ENCODE measurements at places on chromosomes 4 and X.

GRCh38 chrX:38831949-38832348 lies 30.7 kb downstream of the MID1IP1 start:
- DNase-seq = no peak

- DNase-seq = no peak
Observed at GRCh38 chr4:56058555-56058954, 109.8 kb downstream of the CEP135 start.

DNA sequence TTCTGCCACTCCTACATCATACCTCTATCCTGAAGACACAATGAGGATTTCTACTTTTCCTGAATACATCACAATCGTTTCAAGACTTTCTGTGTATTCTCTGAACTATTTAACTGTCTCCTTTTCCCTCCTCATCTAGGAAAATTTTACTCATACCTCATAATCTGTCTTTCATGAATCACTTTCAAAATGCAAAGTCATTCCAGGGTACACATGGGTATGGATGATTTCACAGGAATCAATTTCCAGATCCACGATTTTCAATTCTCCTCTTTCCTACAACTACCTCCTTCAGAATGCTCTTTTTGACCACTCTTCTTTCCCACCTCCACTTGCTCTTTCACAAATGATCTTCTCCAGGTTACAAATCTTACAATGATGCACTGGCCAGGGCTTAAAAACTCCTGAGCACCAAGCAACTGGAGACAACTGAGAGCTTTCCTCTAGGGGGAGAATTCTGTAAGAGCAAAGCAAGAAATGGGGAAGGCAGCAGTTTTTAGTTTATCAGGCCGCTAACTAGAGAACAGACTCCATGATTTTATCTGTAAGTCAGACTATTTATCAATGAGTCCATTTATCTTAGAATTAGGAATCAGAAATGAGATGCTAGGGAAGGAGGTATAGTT lies 116.4 kb downstream of the PPP3CA start:
- no peak for DNase-seq

GRCh38 chr4:45188501-45188900 lies 462.1 kb upstream of the GNPDA2 start:
- no peak for DNase-seq

- no peak for DNase-seq
Observed at GRCh38 chr4:109803924-109804571, 2.2 kb upstream of the CFI start.

GRCh38 chr4:143083756-143084472 lies 100.8 kb upstream of the USP38 start:
- no peak for DNase-seq

- no peak for DNase-seq
Observed at GRCh38 chr4:1116838-1117237, 3.5 kb upstream of the RNF212 start.

- no peak for DNase-seq
Observed at GRCh38 chr4:38129460-38130227, 169.4 kb downstream of the PTTG2 start.

DNA sequence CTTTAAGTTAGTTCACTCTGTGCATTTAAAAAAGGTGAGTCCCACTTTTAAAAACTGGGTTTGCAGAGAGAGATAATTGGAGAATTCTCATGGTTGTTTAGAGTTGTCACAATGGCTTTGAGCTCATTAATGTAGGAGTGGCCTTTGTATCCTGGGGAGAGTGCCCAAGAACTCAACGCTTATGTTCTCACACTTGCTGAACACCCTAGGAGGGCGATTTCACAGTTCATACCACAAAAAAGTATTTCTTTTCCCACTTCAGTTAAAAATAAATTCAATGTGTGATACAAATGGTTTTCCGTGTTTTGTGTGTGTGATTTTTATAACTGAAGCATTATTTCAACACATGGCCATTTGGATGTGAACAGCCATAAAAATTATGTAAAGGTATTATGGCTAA lies 8.4 kb downstream of the EMCN start:
- DNase-seq = no peak

GRCh38 chr4:184439856-184440594 lies 34.3 kb downstream of the IRF2 start:
- DNase-seq = no peak

- no peak for DNase-seq
Observed at GRCh38 chrX:40109288-40110008, 11.7 kb upstream of the BCOR start.

DNA sequence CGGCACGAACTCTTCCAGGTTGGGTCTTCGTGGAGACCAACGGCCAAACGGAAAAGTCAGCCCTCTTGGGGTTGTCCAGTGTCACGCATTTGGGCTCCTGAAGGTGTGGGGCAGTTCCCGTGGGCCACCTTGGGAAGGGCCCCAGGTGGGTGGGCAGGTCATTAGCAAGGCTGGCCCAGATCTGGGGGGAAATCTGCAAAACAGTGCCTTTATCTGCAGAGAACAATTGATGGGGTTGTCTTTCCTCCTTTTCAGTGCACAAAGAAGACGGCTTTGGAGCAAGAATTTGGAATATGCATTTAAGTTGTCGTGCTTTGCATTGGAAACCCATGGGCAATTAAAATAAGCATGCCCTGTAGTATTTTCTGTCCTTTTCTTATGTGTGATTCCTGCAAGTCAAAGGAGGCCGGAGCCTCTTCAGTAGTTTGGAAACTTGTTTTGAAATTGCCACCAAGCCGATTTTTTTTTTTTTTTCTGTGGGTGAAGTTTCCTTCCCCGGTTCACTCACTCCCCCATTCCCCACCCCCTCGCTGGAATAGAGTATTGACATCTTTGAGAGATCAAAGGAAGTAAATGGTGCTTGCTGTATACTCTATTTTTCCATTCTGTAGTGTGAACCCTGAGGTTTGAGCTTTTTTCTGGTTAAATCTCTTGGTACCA lies 9.8 kb downstream of the ZIC3 start:
- DNase-seq = no peak

- DNase-seq = no peak
Observed at GRCh38 chrX:153560000-153560399, 38.9 kb downstream of the CCNQ start.

- no peak for DNase-seq
Observed at GRCh38 chrX:46814966-46815365, 21.9 kb upstream of the RP2 start.

- no peak for DNase-seq
Observed at GRCh38 chrX:146707781-146708180, 101.8 kb upstream of the CXorf51B start.

DNA sequence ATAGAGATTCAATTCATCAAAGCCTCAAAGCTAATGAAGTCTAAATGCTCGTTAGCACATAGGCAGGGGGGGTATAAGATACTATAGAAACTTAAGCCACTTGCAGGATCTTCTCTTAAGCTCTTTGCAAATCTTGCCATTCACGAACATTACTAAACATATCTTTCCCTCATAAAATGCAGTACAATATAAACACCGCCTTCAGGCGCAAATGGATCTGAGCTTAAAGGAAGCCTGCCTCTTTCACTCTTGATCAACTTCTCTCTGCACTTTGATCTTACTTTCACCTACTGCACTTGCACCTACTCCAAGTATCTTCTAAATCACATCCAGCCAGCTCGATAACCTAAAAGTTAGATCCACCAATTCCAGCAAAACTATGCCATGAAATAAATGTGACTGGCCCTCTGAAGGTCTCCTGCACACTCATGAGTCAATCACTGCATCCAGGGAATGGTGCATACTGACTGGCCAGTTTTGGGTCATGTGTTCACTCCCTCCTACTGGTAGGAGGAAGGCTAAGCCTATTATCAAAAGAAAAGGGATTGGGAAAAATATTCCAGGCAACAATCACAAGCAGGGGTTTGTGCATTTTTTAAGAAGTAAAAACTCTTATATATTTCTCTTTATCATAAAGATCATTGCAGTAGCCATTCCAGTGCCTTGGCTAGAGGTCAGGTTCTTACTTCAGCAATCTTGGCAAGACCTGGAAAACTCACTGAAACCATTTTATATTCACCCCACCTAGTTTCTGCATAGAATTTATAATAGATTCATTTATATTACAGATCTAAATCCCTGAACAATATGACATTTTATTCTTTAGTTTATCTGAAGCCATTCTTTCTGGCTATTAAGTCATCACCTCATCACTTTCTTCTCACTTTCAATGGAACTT lies 222.0 kb downstream of the PPP3CA start:
- no peak for DNase-seq

DNA sequence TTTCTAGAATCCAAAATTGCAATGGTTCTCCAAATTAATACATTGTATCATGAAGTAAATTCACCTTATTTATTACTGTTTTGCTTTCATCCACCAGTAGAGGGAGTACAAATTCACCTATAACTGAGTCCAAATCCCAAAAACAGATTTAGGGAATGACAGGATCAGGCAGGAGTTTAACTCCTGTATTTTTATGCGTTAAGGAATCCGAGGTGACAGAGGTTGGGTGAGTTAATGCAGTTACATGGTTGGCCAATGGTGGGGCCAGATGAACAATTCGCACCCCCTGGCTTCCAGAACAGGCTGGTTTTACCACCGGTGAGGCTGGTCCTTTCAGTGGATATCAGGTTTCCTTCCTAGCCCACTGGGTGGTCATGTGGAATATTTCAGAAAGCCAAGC lies 82.4 kb downstream of the MTNR1A start:
- DNase-seq = no peak

DNA sequence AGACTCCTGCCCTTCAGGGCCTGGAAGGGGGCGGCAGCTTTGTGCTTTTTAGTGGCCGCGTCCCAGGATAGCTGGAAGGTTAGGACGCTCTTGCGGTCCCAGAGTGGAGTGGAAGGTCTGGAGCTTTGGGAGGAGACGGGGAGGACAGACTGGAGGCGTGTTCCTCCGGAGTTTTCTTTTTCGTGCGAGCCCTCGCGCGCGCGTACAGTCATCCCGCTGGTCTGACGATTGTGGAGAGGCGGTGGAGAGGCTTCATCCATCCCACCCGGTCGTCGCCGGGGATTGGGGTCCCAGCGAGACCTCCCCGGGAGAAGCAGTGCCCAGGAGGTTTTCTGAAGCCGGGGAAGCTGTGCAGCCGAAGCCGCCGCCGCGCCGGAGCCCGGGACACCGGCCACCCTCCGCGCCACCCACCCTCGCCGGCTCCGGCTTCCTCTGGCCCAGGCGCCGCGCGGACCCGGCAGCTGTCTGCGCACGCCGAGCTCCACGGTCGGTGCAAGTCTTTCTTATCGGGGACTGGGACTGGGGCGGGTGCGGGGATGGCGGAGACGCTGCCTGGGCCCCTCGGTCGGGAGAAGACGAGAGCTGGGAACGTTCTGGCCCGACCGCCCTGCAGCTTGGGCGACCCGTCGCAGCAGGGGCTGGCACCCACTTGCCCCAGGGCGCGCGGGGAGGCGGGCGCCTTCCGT lies at the start of gene EDNRA:
TSS of gene EDNRA (plus strand) at position 207 of the 686 bp plus-strand sequence. CDS start 4,585 bp downstream, outside the sequence.
- no peak for DNase-seq

DNA sequence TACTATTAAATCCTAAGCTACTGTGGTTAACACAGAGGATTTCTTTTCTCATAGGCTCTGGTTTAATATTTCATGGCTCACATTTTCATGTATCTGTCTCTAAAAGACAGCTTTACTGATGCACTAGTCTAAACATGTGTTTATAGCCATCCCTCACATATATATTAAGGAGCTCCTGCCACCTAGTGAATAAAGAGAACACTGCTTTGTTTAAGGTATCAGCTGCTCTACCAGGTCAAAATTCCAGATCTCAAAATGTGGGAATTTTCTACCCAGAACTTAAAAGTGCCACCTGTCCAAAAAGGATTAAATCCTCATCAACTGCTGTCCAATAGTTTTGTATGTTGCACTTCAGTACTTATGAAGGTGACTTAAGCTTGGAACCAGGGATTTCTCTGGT lies 188.5 kb upstream of the TEX13C start:
- no peak for DNase-seq

DNA sequence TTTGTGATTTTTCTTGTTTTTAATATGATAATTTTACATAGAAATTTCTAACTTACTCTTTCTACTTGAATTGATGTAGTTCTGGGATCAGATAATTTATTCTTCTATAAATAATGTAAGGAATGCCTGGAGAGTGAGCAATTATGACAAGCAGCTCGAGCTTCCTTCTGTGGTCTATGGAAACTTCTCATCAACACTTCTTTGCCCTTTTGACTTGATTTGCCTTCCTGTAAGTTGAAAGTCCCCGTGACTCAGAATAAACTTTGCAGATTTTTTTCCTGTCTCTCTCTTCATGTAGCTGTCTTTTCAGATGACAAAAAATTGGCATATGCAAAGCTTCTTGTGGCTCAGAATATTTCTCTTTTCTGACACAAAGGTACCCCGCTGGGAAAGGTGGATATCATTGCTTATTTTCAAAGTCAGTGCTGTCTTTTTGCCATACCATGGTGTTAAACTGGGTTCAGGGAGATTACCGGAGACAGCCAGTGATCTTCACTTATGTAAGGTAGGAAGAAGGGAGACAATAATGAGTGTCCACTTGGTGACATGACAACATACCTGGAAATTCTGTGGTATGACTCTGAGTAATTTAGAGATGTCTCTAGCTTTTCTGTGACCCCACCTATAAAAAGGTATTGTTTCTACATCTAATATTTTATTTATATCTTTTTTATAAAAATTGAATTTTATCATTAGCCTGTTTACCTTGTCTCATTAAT lies 278.6 kb upstream of the GNPDA2 start:
- DNase-seq = no peak

- DNase-seq = no peak
Observed at GRCh38 chr4:94843216-94843615, 85.5 kb downstream of the BMPR1B start.

- DNase-seq = no peak
Observed at GRCh38 chr4:18033111-18034085, 11.8 kb upstream of the LCORL start.

- DNase-seq = no peak
Observed at GRCh38 chr4:86594559-86595425, 677 bp downstream of the PTPN13 start.

- DNase-seq = no peak
Observed at GRCh38 chr4:139776235-139776634, 110.6 kb downstream of the MGST2 start.

GRCh38 chr4:147725673-147726072 lies 6.2 kb upstream of the ARHGAP10 start:
- DNase-seq = no peak

DNA sequence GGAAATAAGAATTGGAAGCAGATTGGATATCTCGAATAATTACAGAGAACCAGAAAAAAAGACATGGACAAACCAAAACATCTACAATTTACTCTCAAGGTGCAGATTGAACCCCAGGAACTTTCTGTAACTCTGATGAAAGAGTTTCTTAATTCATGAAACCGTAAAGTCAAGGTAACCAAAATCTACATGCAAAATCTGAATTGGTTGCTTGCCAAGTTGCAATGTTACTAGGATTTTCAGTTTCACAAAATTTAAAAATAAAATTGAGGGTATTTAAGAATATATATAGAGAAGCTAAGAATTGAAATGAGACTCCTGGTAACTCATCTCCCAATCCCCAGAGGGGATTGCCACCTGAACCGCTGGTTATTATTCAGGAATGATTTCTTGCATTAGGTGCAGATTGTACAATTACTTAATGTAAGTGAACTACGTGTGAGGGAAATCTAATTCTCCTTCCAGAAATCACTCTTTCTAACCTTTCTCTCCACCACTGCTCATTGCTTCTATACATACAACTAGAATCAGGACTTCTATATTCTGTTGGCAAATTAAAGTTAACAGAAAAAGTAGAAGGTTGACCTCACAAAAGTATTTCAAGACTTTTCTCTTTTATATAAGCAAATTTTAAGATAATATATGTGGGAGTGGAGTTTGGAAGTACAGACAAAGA lies 221.5 kb upstream of the NDST4 start:
- DNase-seq = no peak

Data from stimulated activated CD8-positive, alpha-beta memory T cell treated with anti-CD3 and anti-CD28 coated beads, Interleukin-7, amount 100 ng/mL, for 1 hour (primary cell).